HFFc6 (cell line): ENCODE measurements at places on chromosomes 6 and 20.

- H3K36me3 ChIP-seq: no peaks in the 10 kb centered on the region
- peaks cover 2% of the 10 kb centered on the region; the same call in 1 of the 2 replicates for H3K27me3 ChIP-seq
- H3K4me1 ChIP-seq: peaks cover 18% of the 10 kb centered on the region
- H3K27ac ChIP-seq: no peak overlapping the region
Observed at GRCh38 chr6:45969883-45970282, 45.8 kb downstream of the CLIC5 start.

GRCh38 chr6:99602520-99603420 is 3.9 kb upstream of the PRDM13 start:
- H3K27ac ChIP-seq: no peak overlapping the region
- peak overlapping the region; percentile 74 for H3K4me3 ChIP-seq
- H3K27me3 ChIP-seq: peaks cover 73% of the 10 kb centered on the region
- H3K4me1 ChIP-seq: peaks cover 7% of the 10 kb centered on the region
- no peak for DNase-seq
- no peaks in the 10 kb centered on the region for H3K36me3 ChIP-seq

- DNase-seq: peak; percentile 83
- peaks cover 63% of the 10 kb centered on the region for H3K4me1 ChIP-seq
- H3K4me3 ChIP-seq: peak overlapping the region; percentile 22; the same call in 1 of the 2 replicates
- H3K36me3 ChIP-seq: no peaks in the 10 kb centered on the region
- no peaks in the 10 kb centered on the region for H3K27me3 ChIP-seq
Observed at GRCh38 chr6:105432797-105433196, 29.9 kb upstream of the PREP start.

- H3K36me3 ChIP-seq: peaks cover 44% of the 10 kb centered on the region
- H3K4me3 ChIP-seq: no peak overlapping the region
- peak overlapping the region; percentile 96; the same call in 1 of the 2 replicates for H3K27ac ChIP-seq
- DNase-seq: no peak
- H3K4me1 ChIP-seq: peaks cover 86% of the 10 kb centered on the region
Observed at GRCh38 chr6:169169375-169169774, 84.3 kb downstream of the THBS2 start.

DNA sequence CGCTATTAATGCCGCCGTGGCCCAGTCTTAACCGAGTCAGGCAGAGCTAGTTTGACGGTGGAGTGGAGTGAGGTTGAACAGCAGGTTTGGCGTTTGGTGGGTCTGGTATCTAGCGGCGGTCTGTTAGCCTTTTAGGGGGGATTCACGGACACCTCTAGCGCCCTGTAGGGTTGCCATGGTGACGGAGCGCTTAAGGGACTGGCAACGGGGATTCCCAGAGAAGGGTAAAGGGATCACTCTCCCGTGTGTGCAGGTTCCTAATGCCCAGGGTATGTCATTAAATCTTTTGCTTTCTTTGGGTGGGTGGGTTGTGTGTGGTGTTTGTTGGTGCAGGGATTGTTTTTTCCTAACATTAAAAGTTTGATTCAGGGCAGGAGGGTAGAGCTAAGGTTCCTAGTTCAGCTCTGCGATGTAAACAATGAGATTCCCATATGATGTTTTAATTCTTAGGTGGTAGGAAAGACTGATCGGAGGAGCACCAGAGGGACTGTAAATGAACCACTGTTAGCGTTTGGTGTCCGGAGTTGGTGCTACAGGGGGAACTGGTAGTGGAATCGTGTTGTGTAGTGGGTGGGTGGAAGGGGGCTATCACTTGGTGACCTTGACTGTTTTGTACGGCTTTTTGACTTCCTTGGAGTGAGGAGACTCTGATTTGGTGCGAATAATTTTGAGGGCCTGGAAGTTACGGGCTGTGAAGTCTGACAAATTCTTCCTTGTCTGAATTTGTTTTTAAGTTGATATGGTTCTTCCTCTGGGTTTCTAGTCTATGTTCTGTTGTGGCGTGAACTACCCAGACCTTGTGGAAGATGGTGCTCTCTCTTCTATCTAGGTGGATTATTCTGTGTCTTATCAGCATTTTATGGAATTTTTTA is 5.0 kb downstream of the BRD2 start:
- DNase-seq: no peak
- peak overlapping the region; percentile 99 for H3K27ac ChIP-seq
- peaks cover 45% of the 10 kb centered on the region for H3K27me3 ChIP-seq
- peaks cover 71% of the 10 kb centered on the region for H3K36me3 ChIP-seq

GRCh38 chr20:45156713-45157112 is 18.0 kb upstream of the PI3 start:
- 0 out of 2 replicates have a peak, but pooled peaks cover 4% of the 10 kb centered on the region for H3K36me3 ChIP-seq
- peaks cover 15% of the 10 kb centered on the region for H3K27me3 ChIP-seq
- no peak overlapping the region for H3K27ac ChIP-seq
- H3K4me1 ChIP-seq: peaks cover 5% of the 10 kb centered on the region; the same call in 1 of the 2 replicates
- H3K4me3 ChIP-seq: no peak overlapping the region

DNA sequence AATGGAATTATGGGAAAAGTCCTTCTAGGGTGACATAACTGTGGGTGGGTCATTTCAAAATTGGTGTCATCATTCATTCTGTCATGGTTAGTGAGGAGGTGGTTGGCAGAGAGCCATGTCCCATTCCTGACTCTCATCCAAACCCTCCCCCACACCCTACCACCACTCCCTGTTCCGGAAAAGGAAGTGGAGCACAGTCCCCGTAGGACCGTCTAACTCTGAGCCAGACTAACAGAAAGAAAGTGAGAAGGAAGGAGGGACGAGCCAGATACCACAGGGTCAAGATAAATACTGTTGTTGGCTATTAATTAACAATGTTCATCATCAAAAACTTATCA is 4.8 kb downstream of the TRIM10 start:
- no peak for DNase-seq
- no peak overlapping the region for H3K27ac ChIP-seq
- H3K27me3 ChIP-seq: peaks cover 25% of the 10 kb centered on the region
- peaks cover 33% of the 10 kb centered on the region for H3K4me1 ChIP-seq

GRCh38 chr6:17758119-17758518 is 51.4 kb upstream of the NUP153 start:
- H3K27me3 ChIP-seq: peaks cover 5% of the 10 kb centered on the region; the same call in 1 of the 2 replicates
- H3K36me3 ChIP-seq: peaks cover 7% of the 10 kb centered on the region
- H3K27ac ChIP-seq: no peak overlapping the region
- DNase-seq: no peak

- H3K4me1 ChIP-seq: no peaks in the 10 kb centered on the region
- peaks cover 53% of the 10 kb centered on the region for H3K27me3 ChIP-seq
- no peak for DNase-seq
Observed at GRCh38 chr20:56945057-56945456, 316.0 kb downstream of the TFAP2C start.

DNA sequence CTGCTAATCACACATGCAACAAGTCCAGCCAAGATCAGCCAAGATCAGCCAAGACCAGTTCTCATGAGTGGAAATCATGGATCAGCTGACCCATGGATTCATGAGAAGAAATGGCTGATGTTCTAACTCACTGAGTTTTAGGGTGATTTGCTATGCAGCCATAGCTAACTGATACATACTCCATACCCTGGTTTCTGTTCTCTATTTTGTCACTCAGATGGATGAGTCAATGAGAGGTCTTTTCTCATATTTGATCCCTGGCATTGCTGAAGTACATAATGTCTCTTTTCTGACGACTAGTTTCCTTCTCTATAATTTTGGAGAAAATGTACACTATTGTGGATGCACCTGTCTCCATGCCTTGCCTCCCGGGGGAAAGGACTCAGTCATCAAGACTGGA is 118.4 kb upstream of the LY86 start:
- H3K27ac ChIP-seq: no peak overlapping the region
- no peak for DNase-seq
- H3K4me1 ChIP-seq: no peaks in the 10 kb centered on the region
- peaks cover 3% of the 10 kb centered on the region; the same call in 1 of the 2 replicates for H3K27me3 ChIP-seq
- H3K4me3 ChIP-seq: no peak overlapping the region
- peaks cover 5% of the 10 kb centered on the region; the same call in 1 of the 2 replicates for H3K36me3 ChIP-seq

- no peak for DNase-seq
- no peaks in the 10 kb centered on the region for H3K36me3 ChIP-seq
- peaks cover 10% of the 10 kb centered on the region for H3K27me3 ChIP-seq
- H3K4me3 ChIP-seq: no peak overlapping the region
- no peak overlapping the region for H3K27ac ChIP-seq
Observed at GRCh38 chr6:137299681-137300080, 80.5 kb upstream of the IFNGR1 start.

DNA sequence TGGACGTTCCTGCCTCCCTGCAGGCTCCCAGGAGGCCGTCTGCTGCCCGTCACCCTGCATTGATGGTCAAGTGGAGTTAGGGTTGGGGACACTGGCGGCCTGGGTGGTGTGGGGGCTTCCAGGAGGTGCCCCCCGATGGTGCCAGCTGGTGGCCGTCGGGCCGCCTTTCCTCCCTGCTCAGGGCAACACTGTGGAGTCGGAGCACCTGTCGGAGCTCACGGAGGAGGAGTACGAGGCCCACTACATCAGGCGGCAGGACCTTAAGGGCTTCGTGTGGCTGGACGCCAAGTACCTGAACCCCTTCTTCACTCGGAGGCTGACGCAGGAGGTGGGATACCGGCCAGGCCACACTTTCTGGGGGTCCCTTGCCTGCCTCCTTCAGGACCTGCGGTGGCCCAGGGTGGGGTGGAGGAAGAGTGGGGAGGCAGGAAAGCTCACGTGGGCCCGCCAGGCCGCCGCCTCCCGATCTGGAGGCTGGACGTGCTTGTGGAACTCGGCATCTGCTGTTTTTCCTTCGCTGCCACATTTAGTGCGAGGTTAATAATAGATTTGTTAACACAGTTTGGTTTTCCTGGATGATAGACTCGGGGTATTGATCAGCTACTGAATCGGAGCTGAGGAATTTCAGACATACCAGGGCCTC is 28.6 kb downstream of the SPATA2 start:
- H3K27ac ChIP-seq: peak overlapping the region; percentile 11; the same call in 1 of the 2 replicates
- H3K4me1 ChIP-seq: peaks cover 21% of the 10 kb centered on the region
- H3K4me3 ChIP-seq: no peak overlapping the region
- H3K27me3 ChIP-seq: peaks cover 5% of the 10 kb centered on the region

DNA sequence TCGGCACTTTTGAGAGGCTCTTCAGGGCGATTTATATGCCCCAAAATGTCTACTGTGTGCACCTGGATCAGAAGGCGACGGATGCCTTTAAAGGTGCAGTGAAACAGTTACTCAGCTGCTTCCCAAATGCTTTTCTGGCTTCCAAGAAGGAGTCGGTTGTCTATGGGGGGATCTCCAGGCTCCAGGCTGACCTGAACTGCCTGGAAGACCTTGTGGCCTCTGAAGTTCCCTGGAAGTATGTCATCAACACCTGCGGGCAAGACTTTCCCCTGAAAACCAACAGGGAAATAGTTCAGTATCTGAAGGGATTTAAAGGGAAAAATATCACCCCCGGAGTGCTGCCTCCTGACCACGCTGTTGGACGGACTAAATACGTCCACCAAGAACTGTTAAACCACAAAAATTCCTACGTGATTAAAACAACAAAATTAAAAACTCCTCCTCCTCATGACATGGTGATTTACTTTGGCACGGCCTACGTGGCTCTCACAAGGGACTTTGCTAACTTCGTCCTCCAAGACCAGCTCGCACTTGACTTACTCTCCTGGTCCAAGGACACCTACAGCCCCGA is 8.2 kb downstream of the GCNT2 start:
- H3K36me3 ChIP-seq: peaks cover 4% of the 10 kb centered on the region; the same call in 1 of the 2 replicates
- H3K27me3 ChIP-seq: peaks cover 4% of the 10 kb centered on the region; the same call in 1 of the 2 replicates
- H3K4me1 ChIP-seq: peaks cover 68% of the 10 kb centered on the region

GRCh38 chr20:31869942-31870725 is at the start of the genes DUSP15 and TTLL9:
TSS of gene DUSP15 (minus strand) at chr20:31870527. CDS start at chr20:31870337, 190 bp downstream.
TSS of gene TTLL9 (plus strand) at chr20:31870634. CDS start at chr20:31871127, 493 bp downstream.
- H3K36me3 ChIP-seq: no peaks in the 10 kb centered on the region
- peak within 1 kb of the TSS; percentile 75 for H3K4me3 ChIP-seq
- no peak for DNase-seq
- peaks cover 58% of the 10 kb centered on the region for H3K27me3 ChIP-seq
- no peak within 1 kb of the TSS for H3K27ac ChIP-seq
- H3K4me1 ChIP-seq: peaks cover 7% of the 10 kb centered on the region

DNA sequence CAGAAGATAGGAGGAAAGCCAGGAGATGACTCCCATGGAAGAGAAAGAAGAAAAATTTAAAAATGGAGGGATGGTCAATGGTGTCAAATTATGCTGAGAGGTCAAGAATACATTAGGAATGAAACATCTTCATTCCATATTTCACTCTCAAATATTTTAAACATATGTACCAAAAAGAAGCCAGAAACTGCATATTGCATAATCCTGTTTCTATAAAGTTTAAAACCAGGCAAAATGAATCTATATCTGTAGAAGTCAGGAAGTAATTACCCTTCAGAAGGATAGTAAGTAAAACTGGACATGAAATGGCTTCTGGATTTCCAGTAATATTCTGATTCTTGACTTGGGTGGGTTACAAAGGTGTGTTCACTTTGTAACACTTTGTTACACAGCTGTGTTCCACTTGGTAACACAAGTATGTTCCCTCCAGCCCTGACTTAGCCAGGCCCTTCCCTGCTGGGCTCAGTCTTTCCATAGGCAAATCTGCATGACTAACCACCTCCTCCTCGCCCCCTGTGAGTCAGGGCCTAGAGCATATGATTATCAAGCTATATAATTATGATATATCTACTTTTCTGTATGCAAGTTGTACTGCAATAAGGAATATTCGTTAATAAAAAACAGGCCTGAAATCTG is 20.2 kb upstream of the C6orf141 start:
- H3K27ac ChIP-seq: no peak overlapping the region
- no peak overlapping the region for H3K4me3 ChIP-seq
- no peak for DNase-seq
- H3K36me3 ChIP-seq: no peaks in the 10 kb centered on the region
- no peaks in the 10 kb centered on the region; the same call in 1 of the 2 replicates for H3K27me3 ChIP-seq

GRCh38 chr20:43124241-43124640 is 65.5 kb downstream of the PTPRT start:
- peaks cover 4% of the 10 kb centered on the region; the same call in 1 of the 2 replicates for H3K36me3 ChIP-seq
- no peak for DNase-seq
- no peaks in the 10 kb centered on the region for H3K4me1 ChIP-seq

- no peaks in the 10 kb centered on the region; the same call in 1 of the 2 replicates for H3K27me3 ChIP-seq
- no peaks in the 10 kb centered on the region for H3K36me3 ChIP-seq
Observed at GRCh38 chr6:141199074-141199473, 933.7 kb upstream of the GJE1 start.

DNA sequence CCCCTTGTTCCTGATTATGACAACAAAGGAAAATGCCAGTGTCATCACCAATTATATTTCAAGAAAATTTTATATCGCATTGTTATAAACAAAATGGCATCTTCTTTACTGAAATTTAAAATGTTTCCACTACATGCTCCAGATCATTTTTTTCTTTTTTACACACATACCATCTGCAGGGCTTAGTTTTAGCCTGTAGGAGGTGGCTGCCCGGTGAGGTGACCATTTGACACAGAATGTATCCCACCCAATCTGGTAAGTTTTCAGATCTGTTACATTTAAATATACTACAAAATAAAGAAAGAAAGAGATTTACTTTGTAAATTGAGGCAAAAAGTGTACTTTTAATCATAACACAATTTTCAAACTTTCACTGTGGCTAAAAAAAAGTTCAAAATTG is 81.8 kb downstream of the COL12A1 start:
- H3K27me3 ChIP-seq: no peaks in the 10 kb centered on the region
- peaks cover 36% of the 10 kb centered on the region for H3K4me1 ChIP-seq
- H3K27ac ChIP-seq: peak overlapping the region; percentile 21; the same call in 1 of the 2 replicates
- no peak overlapping the region for H3K4me3 ChIP-seq
- DNase-seq: no peak
